ENCODE measurements at places on chromosomes 6 and 20. TPM values are rescaled to one million over a fixed set of nuclear protein-coding genes. Genes with fewer than 3 reads are reported as not detected.

GRCh38 chr6:20472748-20473147 is 61.5 kb upstream of the CDKAL1 start:
- no peak for DNase-seq

DNA sequence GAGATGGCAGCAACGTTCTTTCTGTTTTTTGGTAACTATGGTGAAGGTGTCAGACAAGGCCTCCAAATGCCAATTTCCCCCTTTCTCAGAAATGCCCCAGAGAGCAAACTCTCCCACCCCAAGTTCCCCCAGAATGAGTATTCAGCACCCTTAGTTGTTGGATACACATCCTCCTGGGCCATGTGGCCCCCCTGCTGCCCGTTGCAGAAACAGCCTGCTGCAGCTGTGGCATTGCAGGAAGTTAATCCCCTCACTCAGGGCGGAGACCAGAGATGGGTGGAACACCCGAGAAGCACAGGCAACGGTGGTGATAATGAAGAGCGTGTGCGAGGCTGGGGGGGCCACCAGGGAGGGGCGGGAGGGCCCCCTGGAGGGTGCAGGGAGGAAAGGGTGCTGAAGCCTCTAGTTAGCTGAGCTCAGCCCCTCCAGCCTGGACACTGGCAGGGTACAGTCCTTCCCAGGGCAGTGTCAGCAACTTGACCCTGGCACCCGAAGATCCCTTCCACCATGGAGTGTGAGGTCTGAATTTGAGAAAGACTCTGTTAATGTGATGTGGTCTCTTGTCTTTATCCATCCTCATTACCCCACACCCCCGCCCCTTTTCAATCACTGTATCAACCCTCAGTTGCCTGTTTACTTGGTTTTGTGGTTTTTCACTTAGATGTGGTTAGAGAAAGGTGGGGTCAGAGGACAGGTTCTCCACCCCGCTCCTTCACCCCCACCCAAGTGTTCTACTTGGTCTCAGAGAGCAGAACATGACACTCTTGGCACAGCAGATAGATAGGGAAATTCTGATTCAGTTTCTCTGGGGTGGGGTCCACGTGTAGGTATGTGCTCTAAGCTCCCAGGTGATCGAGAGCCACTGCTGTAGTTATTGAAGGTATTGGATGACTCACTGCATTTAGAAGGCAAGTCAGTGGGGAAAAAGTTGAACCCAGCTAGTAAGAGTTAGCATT is 208.8 kb upstream of the SUPT3H start:
- DNase-seq, result peak; percentile 88

ANKRD66 gene
- not detected for total RNA-seq

DNA sequence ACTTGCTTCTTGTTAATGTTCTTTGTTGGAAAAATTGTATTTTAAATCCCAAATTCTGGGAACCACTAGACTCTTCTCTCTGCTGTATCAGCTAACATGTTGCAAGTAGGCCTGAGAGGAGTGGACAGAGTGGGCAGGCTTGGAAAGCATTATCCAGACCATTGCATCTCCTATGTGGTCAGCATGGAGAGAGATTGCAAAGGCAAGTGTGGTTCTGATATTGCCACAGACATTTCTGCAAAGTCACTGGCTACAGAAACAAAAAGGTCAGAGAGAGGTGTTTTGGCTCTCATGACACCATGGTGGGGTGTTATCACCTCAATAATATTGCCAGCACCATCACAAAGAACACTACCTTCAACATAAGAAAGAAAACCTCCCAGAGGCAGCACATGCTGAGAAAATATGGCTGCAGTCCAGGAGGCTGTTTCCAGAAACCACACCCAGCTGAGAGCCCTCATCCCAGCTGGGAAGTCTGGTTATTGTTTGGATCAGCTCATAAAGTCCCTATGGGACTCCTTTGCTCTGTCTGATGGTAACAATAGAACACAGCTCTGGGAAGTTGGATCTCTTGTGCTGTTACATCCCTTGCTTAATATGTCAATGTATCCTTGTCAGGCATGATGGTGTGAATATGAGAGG is 78.2 kb upstream of the TBX18 start:
- DNase-seq, result no peak

DNA sequence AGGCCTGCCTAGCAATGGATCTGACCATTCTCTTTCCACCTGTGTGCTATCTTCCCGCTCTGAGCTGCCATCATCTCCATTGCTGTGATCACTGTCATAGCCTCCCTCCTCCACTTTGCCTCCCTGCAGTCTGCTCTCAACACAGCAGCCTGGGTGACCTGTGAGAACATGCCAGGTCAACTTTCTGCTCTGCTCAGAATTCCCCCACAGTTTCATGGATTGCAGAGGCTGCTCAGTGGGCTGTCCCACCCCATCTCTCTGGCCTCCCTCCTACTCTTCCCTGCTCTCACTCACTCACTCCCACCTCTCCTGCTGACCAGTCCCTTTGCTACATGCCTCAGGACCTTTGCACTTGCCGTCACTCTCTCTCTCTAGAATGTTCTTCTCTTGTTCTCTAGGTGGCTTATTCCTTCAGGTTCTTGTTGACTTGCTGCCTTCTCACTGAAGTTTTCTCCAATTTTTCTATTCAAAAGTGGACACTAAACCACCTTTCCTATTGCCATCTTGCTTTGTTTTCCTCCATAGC is 159.9 kb downstream of the CD83 start:
- no peak for DNase-seq

GRCh38 chr20:37733416-37733815 is 39.6 kb downstream of the CTNNBL1 start:
- no peak for DNase-seq

GRCh38 chr6:35485402-35485877 is 11.4 kb downstream of the TEAD3 start:
- no peak for DNase-seq

DNA sequence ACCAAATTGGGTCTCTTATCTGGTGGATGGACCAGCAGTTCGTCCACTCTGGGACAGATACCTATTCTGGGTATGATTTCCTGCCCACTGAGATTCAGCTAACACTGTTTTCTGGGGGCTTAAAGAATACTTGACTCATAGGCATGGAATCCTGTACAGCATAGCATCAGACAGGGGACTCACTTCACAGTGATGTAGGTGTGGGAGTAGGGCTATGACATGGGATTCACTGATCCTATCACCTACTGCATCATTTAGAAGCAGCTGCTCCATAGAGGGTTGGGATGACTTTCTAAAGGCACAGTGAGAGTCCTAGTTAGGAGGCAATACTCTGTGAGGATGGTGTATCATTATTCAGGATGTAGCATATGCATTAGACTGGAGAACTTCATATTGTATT is 74.5 kb upstream of the AHI1 start:
- DNase-seq, result no peak

GRCh38 chr6:140563728-140564127 is 1189.3 kb upstream of the CITED2 start:
- no peak for DNase-seq

DNA sequence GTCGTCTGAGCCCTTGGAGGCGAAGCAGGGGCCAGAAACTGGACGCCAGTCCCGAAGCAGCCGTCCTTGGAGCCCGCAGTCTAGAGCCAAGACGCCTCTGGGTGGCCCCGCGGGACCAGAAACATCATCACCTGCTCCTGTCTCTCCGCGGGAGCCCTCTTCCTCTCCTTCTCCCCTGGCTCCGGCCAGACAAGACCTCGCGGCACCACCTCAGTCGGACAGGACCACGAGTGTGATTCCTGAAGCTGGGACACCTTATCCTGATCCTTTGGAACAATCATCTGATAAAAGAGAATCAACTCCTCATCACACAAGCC is 416 bp downstream of the RSPH4A start:
- DNase-seq, result peak; percentile 9

IMPG1 gene
- not detected for total RNA-seq

EGFL8 gene
- total RNA-seq, result 8.6 TPM

CDYL gene
- total RNA-seq, result 33.6 TPM

DDX43 gene
- total RNA-seq, result 1.7 TPM

MYCT1 gene
- not detected for total RNA-seq

NMBR gene
- not detected for total RNA-seq

DNA sequence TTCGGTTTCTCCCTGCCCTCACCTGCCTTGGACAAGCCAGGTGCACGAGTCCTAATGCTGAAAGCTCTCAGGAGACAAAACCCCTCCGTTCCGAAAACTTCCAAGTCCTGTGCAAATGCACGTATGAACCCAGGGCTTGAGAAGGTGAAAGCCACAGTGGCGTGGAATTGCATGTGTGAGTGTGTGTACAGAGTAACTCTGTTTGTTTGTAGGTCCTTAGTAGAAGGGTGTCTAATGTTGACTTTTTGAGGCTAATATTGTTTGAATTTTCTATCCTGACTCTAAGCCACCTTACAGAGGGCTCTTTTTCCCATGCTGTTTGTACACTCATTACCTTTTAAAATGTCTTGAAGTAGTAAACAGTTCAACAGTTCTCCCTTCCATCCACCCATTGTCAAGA is 129.1 kb downstream of the FOXA2 start:
- no peak for DNase-seq

SLC26A8 gene
- total RNA-seq, result not detected

HLA-DRA gene
- total RNA-seq, result 73.7 TPM

DNA sequence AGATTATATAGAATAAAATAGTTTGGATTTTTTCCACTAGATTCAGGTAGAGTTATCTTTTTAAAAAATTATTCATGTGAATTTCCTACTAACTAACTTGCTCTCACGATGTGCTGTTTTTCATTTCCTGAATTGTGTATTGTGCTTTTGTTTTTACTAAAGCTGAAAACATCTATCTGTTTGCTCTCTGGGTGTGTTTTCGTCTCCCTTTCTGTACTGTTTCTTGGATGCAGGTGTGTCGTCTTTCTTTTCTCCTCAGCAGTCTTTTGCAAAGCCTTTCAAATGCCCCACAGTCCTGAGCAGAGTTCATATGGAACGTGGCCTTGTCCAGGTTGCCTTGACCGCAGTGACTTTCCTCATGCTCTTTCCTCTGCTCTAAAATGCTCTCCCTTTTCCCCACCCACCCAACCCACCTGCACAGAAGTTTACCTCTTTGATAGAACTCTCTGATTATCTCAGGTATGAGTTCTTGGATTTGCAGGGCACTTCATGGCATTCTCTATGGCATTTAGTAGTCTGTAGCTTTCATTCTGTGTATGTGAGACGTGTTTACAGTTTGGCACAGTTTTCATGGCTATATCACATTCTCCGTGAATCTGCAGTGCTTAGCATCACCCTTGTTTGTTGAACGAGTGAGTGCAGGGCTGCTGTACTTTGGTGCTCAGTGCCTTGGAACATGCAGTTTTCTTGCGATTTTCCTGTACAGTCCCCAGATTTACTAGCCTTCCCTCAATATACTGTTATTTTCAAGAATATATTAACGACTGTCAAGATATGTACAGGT is 77.1 kb downstream of the FARS2 start:
- no peak for DNase-seq

DNA sequence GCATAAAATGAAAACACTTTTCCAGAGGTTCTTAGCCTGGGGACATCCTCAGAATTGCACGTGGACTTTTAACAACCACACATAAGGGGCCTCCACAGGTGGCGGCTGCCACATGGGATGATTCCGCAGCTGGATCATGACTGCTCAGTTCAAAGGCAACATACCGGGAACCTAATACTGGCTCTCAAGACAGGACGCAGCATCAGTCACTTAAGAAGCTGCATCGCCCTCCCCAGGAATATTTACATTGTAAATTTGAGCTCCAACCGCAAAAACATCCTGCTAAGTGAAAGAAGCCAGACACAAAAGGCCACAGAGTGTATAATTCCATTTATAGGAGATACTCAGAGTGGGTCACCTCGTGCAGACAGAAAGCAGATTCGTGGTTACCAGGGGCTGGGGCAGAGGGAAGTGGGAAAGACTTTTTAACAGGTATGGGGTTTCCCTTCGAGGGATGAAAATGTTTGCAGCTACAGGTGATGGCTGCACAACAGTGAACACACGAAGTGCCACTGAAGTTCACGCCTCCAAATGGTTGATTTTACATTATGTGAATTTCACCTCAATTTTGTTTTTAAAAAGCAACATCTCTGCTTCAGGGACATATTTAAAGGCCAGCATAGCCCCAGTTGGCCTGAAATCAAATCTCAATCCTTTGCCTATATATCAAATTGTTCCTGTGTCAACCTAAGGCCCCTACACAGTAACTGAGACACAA is 141.5 kb downstream of the BMP7 start:
- no peak for DNase-seq

TMEM239 gene
- total RNA-seq, result not detected

DNA sequence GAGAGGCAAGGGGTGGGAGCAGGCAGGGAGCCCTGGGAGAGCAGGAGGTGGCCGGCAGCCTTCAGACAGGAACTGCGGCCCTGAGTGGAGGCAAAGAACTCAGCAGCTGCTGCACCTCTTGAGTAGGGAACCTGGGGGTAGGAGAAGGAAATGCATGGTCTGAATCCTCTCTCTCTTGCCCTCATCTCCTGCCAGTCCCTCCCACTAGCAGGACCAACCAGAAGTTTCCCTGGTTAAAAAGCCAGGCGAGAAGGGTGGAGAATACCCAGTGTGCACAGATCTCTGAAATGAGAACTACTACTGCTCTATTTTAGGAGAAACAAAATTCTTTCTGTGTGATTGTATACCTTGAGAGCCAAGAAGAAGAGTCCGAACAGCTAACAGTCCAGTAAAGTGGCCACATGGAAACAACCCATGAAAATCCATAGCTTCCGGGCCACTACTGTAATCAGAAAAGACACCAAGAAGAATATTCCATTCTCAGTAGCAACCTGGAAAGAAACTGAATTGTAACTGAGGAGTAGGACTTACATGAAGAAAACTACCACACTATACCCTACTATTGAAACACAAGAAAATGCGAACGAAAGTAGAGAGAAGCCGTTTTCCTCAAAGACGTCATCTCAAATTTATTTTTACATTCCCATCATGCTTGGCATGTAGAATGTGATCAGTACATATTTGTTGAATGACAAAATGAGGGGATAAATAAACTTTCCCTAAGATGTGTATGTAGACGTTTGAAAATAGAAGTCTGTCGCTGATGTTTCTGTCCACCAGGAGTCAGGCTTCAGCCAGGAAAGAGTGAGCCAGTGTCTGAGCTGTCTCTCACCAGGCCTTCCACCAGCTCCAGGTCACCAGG is 25.6 kb downstream of the WRNIP1 start:
- DNase-seq, result peak; percentile 74

DNA sequence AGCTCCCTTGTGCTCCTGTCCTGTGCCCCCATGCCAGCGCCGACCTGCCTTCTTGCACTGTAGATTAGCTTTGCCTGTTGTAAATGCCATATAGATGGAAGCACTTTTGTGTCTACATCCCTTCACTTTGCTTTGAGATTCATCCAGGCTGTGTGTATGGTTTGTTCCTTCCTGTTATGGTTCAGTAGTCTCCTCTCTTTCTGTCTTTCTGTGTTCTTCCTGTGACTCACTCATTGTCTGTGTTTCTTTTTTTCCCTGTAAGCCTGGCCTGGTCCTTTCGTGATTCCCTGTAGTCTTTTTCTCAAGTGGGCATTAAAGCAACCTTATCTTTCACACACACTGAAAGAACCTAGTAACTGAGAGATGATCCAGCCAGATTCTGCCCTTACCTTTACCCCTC is 66.6 kb downstream of the JARID2 start:
- no peak for DNase-seq

DNA sequence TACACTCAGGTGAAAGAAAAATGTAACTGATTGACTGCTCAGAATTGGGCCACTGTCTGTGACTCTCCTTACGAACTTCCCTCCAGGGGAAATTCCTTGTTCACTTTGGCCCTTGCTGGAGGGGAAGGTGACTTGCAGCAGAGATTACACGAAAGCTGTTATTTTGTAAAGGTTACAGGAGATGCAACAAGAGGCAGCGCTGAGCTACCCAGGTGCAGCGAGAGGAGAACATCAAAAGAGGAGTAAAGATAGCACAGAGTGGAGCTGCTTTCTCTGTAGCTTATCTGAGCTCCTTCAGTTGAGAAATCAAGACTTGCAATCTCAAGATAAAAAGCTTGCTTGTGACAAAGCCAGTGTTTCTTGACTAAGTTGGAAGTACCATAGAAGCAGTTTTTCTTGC is 144.6 kb downstream of the ARHGAP18 start:
- no peak for DNase-seq

All from activated CD4-positive, alpha-beta T cell treated with anti-CD3 and anti-CD28 coated beads, Interleukin-2, amount 10 ng/mL, durations not matched to agents 7 days and 5 days (primary cell).